ENCODE measurements at places on chromosomes 12 and 14.
A peak's percentile ranks its signal among the peaks of the same experiment; 100 is the strongest.

- DNase-seq: no peak
These were observed 31.5 kb downstream of the DTX1 start for GRCh38 chr12:113088037-113088436.

DNA sequence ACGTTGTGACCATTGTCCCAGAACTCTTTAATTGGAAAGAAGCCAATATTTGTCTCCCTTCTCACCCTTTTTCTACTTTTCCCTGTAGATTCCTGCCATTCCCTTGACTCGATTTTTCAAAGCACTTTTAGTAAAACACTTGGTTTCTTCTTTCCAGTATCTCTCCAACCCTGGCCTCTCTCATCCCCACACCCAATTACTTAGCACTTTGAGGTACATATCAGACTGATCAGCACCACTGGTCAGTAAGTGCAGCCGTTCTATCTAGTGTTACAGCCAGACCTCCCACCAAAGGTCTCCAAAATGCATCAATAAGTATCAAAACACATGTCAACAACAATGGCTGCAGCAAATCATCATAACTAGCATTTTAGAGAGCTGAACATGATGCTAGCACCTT is 141.9 kb downstream of the BTG1 start:
- DNase-seq: no peak

DNA sequence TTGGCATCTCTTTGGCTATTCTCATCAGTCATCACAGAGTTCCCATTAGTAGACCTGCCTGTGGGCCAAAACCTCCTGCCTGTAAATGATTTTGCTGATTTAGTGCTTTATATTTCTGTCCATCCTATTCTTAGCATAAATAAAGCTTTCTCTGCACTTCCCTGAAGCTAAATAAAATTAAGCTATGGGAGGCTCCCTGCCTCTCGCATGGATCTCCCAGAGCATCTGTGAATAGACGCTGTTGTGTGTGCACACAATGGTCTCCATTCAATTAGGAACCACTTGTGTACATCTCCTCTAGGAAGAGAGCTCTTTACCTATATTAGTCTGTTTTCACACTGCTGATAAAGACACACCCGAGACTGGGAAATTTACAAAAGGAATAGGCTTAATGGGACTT is 80.4 kb downstream of the PPFIBP1 start:
- no peak for DNase-seq

DNA sequence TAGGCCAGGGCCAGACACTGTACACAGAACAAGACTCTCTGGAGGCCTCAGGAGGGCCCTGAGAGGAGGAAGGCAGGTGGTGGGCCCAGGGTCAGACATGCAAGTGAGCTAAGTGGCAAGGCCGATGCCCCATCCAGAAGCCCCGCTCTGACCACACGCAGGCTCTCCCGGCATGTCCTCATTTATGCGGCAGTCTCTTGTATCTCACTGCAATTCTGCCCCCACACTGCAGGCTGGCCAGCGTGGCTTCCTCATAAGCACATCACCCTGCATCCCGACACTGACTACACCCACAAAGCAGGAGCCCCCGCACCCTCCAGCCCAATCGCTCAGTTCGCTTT is 17.5 kb downstream of the SSH1 start:
- DNase-seq: no peak

- no peak for DNase-seq
These were observed 127.2 kb upstream of the ATF7IP start for GRCh38 chr12:14238221-14238792.

DNA sequence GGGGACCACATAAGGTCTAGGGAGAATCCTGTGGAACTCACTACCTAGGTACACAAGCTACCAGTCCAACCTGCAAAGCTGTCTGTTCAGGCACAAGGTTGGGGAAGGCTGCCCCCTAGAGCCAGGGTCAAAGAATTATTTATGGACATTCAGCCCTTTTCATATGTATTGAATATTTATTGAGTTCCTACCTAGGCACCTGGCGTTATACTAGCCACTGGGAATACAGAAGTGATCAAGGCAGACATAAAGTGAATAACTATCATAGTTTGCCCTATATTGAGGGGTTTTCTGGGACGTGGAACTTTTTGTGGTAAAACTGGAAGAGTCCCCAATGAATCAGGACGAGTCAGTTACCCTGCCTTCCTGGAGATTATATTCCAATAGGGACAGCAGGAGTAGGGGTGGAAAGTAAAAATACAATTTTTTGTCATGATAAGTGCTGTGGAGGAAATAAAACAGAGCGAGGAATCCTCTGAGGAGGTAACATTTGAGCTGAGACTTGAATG is 5.8 kb upstream of the SLC48A1 start:
- DNase-seq: peak; percentile 35

DNA sequence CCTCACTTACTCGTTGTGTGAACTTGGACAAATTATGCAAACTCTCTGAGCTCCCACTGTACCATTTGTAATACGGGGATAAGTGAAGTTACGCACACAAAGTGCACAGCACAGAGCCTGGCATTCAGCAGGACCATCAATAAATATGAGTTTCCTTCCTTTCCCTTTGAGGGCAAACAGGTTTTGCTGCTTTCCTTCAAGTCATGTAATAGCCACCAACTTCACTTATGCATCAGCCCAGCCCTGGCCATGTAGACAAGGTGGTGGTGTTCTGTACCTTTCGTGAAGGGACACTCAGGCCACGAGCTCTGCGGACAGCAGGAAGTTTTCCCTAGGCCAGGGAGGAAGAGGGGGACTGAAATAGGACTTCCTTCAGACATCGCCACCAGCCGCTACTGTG is 272.7 kb downstream of the CACNA1C start:
- DNase-seq: no peak
